ENCODE measurements at places on chromosomes 4 and X. TPM values are rescaled to one million over a fixed set of nuclear protein-coding genes. Genes with fewer than 3 reads are reported as not detected.
A peak's percentile ranks its signal among the peaks of the same experiment; 100 is the strongest.

GRCh38 chr4:6538575-6538974, 36.4 kb upstream of the MAN2B2 start:
- no peak for DNase-seq

- DNase-seq = no peak
These were observed 154.6 kb downstream of the GUCY2F start for GRCh38 chrX:109327251-109327650.

- DNase-seq = no peak
These were observed 44.8 kb upstream of the GRPEL1 start for GRCh38 chr4:7112656-7113055.

DNA sequence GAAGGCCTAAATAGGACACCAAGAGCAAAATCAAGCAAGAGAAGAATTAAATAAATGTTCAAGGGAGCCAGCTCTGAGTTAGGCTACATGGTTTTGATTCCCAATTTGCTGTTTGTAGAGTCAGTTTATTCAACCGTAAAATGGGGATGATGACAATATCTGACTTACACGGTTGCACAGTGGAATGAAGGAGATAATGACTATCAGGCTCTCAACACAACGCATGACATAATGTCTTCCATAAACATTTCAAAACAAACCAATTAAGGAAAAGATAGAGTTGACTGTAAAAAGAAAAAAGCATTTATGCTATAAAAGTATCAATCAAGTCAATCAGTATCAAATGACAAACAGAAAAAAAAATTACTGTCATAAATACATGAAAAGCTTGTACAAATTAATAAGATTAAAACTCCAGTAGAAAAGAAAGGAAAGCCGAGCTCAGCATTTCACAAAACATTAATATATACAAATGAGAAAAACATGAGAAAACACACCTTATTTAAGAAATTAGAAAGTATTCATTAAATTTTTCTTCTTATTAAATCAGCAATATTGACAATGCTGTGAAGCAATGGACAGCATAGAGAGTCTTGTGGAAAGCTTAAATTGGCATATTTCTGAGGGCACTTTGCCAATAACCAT, 179.0 kb downstream of the SCFD2 start:
- no peak for DNase-seq

DNA sequence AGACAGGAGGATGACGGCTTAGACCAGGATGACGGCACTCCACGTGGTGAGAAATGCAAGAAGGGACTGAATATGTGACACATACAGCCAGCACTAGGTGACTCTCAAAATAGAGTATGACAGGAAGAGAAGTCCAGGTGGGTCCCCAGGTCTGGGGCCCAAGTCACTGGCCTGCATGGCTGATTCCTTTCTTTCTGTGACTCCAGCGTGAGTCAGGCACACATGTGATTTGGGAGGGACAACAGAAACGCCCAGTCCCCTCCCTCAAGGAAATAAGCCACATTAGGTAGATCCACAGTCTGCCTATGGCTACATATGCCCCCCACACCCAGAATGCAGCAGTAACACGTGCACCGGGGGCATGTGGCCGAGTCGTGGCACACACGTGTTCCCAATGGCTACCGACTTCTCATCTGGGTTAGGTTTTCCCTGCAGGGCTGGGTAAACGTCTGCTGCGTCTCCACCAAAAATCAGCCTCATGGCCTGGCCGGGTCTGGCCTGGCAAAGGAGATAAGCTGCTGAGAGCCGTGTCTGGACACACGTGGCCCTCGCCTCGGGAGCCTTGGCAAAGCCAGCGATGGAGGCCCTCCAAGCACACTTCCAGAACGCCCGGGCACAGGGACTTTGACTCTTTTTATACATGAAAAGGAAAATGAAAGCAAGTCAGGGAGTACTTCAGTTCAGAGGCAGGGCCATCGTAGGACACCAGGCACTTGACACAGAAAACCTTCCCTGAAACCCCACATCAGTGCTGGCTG, 19.3 kb downstream of the SEL1L3 start:
- peak; percentile 74 for DNase-seq

MOSPD2 gene
- 14.4 TPM for total RNA-seq
